ENCODE measurements at places on chromosomes 6 and 20.

DNA sequence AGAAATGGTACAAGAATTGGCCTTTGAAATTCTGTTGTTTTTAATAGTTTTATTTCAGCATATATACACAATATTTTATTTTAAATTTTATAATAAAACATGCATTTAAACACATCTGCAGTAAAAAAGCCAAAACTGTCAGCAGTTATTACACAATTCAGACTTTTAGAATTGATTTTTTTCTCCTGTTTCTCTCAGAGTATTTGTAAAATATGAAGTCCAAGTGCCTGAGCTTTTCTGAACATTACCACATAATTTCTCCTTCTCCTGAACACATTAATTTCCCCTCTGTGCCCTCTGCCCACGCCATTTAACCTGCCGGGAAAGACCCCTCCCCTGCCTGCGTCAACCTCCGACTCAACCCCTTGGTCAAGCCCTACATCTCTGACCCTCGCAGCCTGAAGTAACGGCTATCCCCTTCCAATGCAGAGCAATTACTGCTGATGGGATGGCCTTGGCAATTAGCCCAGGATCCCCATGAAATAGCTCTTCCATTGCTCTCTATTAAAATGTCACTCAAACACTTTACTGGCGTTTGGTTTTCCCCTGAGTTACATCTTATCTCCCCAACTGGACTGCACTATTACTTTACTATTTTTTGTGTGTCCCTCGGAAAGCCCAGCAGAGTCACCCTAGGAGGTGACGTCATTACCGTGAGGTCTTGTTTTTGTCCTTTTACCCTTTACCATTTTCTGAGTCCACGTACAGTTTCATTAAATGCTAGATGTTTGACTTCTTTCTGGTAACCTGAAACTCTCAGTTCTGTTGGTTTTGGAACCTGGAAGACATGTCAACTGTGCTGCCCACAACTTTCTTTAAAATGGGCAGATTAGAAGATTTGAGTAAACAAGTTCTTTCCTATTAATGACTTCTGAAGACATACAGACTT is 146.7 kb upstream of the TAB2 start:
- no peak for DNase-seq

DNA sequence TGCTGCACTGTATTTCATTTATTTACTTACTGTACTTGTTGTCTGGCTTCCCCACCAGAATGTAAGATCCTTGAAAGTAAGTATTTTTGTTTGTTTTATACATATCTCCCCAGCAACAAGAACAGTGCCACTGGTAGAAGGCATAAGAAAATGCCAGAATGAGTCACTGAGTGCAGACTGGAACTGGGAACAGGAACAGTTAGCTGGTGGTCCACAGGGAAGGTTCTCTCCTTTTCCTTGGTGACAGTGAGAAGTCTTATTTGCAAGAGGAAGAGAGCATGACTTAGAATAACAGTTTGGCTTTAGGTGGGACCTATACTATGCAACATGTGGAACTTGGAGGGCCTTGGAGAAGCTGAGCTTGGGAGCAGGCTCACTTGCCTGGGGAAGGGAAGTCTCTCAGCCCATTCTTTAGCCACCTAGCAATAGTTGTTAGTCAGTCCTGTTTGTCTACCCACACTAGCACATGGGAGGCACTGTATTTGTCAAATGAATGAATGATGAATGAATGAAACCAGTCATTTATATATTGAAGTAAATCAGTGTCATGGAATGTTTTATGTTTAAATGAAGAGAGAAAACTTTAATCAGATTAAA is 203.5 kb downstream of the KCNQ5 start:
- no peak for DNase-seq

DNA sequence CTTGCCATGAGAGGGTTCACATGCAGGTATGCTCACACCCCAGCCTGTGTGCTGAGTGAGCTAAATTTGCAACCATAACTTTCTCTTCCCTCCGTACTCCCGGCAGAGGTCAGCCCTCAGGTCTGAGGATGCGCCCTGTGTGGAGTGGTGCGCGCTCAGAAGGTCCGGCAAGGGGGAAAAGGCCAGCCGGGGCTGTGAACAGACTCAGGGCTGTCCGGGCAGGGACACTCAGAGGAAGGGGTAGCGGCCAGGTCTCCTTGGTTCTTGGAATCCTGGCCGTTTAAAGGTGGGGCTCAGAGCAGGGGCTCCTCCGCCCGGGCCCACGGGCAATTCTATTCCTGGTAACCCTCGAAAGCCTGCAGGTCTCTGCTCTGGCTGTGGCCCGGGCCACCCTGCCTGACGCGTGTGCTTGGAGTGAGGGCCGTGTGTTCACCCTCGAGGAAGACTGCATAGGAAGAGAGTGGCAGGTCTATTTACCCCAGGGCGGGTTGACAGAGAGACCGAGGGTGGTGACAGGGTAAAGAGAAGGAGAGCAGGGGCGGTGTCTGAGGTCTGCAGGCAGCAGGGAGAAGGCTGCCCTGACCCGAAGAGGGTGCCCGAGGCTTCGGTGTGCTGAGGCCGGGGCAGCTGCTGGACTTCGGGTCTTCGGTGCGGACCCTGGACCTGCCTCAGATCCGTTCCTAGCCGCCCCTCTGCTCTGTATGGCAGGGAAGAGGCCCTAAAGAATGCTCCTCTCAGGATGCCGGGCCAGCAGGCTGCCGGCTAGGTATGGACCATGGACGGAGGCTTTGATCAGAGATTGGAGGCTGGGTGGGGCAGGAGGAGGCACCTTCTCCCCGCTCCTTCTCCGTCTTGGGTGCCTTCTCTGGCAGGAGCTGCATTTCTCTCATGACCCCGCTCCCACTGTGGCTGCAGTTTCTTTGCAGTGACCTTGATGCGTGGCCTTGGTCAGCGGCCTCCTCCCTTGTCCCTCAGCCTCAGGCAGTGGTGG is 131.1 kb upstream of the ARMC2 start:
- no peak for DNase-seq

DNA sequence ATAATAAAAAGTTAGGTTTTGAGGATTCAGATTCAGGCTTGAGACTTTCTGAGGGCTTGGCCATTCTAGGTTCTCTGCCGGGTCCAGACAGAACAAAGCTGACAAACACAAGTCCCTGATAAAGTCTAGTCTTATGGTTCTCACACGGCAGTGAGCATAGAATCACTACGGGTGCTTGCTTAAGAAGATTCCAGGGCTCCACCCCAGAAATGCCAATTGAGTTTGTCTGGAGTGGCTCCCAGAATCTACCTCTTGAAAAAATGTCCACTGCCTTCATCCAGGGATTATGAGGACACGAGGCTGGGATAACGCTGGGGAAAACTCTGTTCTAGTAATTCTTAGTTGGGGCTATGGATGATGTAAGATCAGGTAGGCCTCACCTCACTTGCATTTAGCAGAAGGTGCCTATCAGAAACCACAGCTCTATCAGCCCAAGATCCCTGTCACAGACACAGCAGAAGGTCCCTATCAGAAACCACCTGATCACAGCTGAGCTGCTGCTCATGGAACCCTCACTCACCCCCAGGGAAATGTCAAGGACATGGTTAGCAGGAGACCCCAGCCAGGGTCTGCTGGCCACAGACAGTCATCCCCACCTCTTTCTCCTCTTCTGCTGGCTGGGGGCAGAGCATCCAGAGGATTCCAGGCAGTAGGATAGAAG is 52.3 kb downstream of the RAB44 start:
- DNase-seq = no peak

GRCh38 chr6:73791336-73791735 is 95.3 kb downstream of the CD109 start:
- no peak for DNase-seq

GRCh38 chr6:97687916-97688315 is 404.9 kb upstream of the MMS22L start:
- DNase-seq = no peak

DNA sequence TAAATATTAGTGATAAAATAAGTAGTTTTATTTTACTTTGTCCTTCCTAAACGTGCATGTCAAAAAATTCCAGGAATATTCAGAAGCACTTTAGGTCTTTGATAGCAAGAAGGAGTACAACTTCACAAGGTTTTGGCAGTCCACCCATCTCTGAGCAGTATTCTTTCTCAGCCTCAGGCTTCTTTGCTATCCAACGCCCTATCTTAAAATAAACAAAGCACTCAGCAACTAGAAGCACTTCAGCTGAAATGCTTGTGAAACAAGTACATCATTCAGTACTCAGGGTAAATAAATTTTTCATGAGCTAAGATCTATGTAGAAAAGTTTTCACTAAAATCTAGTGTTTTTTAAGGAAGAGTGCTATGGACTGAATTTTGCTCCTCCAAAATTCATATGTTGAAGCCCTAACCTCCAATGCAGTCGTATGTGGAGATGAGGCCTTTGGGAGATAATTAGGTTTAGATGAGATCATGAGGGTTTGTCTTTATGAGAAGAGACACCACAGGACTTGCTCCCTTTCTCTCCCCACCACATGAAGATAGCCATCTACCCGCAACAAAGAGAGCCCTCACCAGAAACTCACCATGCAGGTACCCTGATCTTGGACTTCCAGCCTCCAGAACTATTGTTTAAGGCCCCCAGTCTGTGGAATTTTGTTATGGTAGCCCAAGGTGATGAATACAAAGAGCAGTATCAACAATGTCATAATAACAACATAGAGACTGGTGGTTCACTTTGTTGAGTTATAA is 539.1 kb downstream of the TFAP2A start:
- no peak for DNase-seq

GRCh38 chr6:14361297-14361696 is 243.7 kb downstream of the CD83 start:
- DNase-seq = no peak

GRCh38 chr6:108080010-108080780 is 5.7 kb upstream of the OSTM1 start:
- no peak for DNase-seq

GRCh38 chr6:84242265-84242664 is 14.8 kb upstream of the CEP162 start:
- no peak for DNase-seq

DNA sequence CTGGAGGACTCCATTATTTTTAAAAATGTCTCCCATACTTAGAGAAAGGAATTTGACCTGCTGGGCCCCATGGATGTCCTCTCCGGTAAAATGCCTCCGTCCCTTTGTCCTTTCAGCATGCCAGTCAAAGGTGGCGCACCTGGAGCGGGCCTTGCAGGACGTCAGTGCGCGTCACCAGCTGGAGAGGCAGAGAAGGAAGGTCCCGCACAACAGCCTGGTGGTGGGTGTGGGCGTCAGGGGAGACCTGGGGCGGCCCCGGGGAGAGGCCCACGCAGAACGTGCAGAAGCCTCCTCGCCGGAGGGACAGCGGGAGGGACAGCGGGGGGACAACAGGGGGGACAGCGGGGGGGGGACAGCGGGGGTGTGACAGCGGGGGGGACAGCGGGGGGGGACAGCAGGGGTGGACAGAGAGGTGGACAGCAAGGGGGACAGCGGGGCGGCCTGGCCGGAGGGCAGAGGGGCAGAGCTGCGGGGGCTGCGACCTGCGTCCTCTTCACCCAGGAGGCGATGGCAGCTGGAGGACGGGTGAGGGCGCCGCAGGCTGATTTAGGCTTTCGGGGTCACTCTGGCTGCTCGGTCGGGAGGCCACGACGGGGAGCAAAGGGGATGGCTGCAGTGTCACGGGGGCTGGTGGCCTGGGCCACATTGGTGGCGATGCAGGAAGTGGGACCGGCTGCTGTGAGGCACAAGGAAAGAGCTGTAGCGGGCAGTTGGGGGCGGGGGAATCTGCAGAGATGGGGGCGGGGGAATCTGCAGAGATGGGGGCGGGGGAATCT is 859 bp upstream of the KIF25 start:
- no peak for DNase-seq

DNA sequence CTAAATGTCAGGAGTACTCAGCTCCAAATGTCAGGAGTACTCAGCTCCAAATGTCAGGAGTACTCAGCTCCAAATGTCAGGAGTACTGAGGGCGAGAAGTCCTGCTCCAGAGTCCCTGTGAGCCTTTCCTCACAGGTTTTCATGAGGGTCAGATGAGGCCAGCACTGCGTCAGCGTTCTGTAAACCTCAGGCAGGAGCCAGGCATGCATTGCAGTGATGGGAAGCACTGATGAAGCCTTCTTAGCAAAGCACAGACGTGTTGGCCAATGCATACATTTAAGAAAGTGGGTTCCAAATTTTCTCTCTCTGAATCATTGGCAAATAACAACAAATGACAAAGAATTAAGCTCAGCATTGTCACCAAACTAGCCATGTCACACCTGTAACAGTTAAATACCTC is 254.9 kb downstream of the ZNF217 start:
- DNase-seq = no peak

DNA sequence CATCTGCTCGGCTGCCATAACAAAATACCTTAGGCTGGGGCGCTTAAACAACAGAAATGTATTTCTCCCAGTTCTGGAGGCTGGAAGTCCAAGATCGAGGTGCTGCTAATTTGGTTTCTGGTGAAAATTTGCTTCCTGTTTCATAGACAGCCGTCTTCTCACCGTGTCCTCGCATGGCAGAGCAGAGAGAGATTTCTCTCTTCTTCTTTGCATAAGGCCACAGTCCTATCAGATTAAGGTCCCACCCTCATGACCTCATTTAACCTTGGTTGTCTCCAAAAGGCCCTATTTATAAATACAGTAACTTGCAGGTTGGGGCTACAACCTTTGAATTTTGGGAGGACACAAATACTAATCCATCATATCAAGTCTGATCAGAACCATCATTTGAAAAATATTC is 544.3 kb downstream of the KIF16B start:
- no peak for DNase-seq

GRCh38 chr6:168240160-168240559 is 79.4 kb downstream of the DACT2 start:
- DNase-seq = no peak

- DNase-seq = no peak
Measured at GRCh38 chr6:170208182-170208601, 82.7 kb downstream of the DLL1 start.

GRCh38 chr20:47984437-47984836 is 199.2 kb upstream of the SULF2 start:
- DNase-seq = no peak

DNA sequence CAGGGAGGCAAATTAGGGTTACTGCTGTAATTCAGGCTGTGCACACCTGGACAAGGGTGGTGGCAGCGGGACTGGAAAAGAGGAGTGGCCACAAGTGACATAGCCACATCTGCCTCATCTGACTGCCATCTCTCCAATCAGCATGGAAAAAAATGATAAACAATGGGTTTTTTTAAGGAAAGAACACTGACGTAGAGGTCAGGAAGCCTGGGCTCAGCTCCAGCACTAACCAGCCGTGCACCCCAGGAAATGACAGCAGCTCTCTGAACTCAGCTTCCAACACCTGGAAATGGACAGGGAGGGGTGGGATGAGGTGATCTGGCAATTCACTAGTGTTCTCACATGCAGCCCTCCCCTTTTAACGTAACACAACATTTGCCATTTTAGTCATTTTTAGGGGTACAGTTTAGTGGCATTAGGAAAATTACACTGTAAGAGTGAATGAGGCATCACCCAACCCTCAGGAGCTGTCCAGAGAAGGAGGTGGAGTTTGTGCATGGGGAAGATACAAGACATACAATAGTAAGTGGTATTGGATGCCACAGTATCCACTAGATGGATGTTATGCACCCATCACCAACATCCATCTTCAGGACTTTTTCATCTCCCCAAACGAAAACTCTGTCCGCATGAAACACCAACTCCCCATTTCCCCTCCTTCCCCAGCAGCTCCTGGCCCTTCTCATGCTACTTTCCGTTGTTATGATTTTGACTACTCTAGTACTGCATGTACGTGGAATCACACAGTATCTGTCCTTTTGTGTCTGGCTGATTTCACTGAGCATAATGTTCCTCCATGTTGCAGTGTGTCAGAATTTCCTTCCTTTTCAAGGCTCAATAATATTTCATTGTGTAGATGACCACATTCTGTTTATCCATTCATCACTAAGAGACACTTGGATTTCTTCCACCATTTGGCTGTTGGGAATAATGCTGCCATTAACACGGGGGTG is 215.5 kb upstream of the ECI2 start:
- DNase-seq = no peak

- DNase-seq = no peak
Measured at GRCh38 chr6:55759536-55759935, 115.9 kb downstream of the BMP5 start.

- DNase-seq = no peak
Measured at GRCh38 chr20:8212286-8212685, 80.2 kb downstream of the PLCB1 start.
